Endothelial cell of umbilical vein (primary cell): ENCODE measurements at places on chromosomes 2 and 18. TPM values are rescaled to one million over a fixed set of nuclear protein-coding genes. Genes with fewer than 3 reads are reported as not detected.

DNA sequence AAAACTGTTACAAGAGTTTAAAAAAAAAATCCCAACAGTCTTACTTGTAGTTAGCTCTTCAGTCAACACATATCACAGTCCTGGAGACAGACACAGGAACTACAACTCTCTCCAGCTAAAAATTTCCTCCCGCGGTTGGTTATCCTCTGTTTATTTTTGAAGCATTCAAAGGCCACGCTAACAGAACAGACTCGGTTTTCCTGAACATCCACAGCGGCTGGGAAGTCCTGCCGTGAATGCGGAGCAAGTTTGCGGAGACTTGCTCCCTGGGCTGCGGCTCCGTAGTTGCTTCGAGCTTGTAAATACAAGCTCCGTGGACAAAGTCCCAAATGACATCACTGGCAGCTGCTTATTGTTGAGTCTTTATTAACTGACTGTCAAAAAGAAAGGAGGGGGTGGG is at the start of gene NCKAP5:
TSS of gene NCKAP5 (minus strand) at position 292 of the 400 bp plus-strand sequence. CDS start 50,937 bp downstream, outside the sequence.
- DNase-seq = peak; percentile 61

DNA sequence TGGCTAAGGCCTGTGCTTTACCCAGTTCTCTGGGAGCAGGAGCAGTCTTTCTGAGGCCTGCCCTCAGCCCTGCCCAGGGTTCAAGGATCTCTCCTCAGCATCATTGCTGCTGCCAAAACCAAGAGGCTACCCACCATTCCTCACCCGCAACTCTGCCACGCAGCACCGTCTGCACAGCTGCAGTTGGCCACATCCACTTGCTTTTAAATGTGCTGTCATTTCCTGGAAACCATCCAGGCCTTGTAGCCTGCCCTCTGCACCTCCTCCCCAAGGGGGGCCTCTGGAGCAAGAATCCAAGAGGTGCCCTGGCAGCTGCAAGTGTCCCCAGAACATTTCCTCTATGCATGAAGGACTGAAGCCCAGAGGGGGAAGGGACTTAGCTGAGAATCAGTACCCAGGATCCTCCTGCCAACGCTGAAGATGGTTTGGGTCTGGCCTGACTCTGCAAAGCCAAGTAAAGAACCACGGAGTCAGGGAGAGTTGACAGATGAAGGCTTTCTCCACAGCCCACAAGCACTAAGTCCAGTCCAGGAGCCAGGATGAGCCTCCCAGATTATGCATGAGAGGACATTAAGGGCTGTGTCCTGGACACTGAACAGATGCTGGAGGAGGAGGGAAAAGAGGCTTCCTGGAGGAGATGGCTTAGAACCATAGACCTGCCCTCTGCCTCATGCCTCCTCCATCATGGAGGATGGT is 14.9 kb downstream of the EMX1 start:
- DNase-seq = no peak

- DNase-seq = no peak
These were observed 29.9 kb downstream of the CYP26B1 start for GRCh38 chr2:72117718-72118117.

DNA sequence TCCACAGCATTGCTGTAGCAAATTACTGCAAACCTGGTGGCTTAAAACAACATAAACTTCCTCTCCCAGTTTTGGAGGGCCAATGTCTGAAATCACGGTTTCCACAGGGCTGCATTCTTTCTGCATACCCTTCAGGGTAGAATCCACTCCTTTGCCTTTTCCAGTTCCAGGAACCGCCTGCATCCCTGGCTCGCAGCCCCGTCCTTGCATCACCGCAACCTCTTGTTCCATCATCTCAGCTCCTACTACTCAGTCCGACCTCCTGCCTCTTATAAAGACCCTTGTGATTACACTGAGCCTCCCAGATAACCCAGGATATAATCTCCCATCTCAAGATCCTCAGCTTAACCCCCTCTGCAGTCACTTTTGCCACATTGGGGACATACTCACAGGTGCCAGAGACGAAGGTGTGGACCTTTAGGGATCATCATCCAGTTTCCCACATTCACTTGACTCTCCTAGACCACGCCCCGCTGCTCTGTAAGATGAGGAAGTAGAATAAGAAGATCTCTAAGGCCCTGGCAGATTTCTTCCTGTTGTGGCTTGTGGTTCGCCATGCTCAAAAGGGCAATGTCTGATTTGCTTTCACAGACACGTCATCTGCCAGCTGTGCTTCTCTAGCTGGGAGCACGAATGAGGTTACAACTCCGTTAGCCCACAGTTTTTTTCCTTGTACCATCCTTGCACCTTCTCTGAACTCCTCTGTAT is 103.6 kb upstream of the AGAP1 start:
- DNase-seq = no peak

- no peak for DNase-seq
These were observed 140.6 kb downstream of the CCDC148 start for GRCh38 chr2:158315803-158316414.

GRCh38 chr2:85319796-85320195 is 8.0 kb downstream of the TGOLN2 start:
- DNase-seq = no peak

DNA sequence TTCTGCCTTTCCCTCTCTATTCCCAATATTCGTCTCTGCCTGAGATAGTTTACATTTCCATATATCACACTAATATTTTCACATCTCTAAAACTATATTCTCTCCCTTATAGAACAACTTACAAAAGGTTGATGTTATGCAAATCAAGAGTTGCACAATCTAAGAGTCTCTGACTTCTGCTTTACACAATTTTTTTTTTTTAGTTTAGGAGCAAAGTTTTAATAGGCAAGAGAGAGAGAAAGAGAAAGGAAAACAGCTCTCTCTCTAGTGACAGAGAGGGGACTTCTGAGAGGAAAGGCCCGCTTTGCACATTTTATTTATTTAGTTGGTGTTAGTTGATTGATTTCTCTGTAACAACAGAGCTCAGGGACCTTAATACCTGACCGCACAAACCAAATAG is 380.2 kb downstream of the TXNL1 start:
- DNase-seq = no peak

DNA sequence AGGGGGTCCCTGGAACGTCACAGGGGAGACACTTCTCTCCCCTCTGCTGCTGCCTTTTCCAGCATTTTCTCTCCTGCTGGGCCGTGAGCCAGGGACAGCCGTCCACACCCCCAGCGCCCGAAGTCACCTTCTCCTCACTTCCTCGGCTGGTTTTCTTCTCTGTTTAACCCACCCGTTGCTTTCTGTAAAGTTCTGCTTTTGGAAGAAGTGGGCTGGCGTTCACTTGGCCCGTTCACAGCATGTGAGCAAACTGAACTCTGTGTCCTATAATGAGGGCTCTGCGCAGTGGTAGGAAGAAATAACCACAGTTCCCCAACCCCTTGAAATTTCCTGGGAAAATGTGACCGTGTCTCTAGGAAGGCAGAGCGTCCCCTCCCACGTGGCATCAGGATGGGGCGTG is 187.0 kb upstream of the HDAC4 start:
- DNase-seq = no peak

GRCh38 chr18:25225151-25225550 is 126.8 kb downstream of the ZNF521 start:
- DNase-seq = no peak

GRCh38 chr2:173898996-173899395 is 66.2 kb downstream of the SP3 start:
- no peak for DNase-seq

DNA sequence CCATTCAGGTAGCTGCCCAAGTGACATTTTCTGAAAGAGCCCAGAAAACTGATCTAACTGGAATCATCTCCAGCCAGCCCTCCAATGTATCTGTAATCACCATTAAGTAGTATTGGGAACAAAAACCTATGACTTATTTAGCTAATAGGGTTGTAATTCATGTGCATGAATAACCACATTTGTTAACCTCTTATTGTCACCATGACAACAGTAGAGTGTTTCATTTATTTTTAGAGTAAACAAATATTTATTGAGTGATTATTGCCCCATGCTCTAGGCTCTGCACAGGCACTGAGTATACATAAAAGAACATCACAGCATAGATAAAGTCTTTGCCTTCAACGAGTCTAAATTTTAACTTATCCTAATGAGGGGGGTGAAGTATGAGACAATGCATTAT is 265.4 kb upstream of the UBE2E3 start:
- DNase-seq = no peak

- no peak for DNase-seq
These were observed 117.5 kb upstream of the TEX51 start for GRCh38 chr2:126781206-126781605.

- DNase-seq = no peak
These were observed 104.4 kb downstream of the PLEKHA3 start for GRCh38 chr2:178584666-178585065.

GRCh38 chr18:44761812-44762211 is 81.1 kb downstream of the SETBP1 start:
- no peak for DNase-seq

DNA sequence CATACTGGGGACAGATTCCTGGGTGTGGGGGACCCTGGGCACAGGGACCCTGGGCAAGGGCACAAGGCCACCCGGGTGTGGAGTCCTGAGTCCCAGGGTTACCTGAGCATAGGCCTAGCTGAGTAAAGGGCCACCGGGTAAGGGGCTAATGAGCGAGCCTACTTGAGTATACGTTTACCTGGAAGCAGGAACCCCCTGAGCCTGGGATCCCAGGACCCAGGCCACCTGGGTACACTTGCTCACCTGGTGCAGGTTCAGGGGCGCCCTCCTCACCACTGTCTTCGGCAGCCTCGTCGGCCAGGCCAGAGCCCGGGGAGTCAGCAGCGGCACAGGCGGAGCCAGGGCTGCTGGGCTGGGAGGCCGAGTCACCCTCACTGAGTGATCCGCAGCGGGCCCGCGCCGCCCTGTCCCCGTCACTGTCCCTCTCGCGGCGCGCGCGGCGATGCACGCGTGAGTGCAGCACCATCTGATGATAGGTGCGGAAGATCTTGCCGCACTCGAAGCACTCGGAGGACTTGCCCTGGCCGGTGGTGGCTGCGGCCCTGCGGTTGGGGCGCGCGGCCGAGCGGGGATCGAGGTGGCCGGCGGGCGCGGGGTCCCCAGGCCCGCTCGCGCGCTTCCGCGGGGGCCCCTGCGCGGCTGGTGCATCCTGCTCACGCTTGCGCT is 53.9 kb downstream of the ZNF516 start:
- no peak for DNase-seq

DNA sequence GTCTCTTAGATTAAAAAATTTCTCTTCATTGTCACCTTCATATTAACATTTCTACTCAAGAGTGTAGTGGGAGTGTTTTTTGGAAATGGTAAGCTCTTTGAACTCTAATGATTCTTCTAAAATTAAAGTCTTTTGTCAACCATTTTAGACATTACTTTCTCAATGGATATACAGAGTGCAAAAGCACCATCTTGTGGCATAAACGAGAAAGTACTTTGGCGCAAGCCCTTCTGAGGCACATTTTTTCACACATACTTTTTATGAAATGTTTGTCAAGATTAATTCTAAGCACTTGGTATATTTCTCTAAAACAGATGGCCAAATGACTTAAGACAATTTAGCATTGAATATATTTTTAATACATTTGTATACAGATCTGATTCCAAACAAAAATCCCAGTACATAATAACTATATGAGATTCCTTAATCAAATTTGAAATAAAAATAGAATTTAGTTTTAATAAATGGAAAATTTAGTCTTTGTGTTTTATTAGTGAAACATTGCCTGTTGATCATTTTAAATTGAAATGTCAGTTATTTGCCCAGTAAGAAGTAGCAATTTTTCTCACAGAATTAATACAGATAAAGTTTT is 63.3 kb upstream of the GALNT5 start:
- DNase-seq = peak; percentile 78

GRCh38 chr2:16665748-16666448 is at the start of gene CYRIA:
Gene CYRIA, minus strand, starts transcription at chr2:16665834. Its CDS starts 77,715 bp downstream, at chr2:16588119.
- no peak for DNase-seq

- peak; percentile 35 for DNase-seq
These were observed 957.1 kb upstream of the CHAC2 start for GRCh38 chr2:52810460-52810859.

Gene COL3A1
- 1.3 and 8.7 TPM in 2 replicates for total RNA-seq

Gene SPP2
- total RNA-seq = not detected in 2 replicates

Gene SERPINB3
- total RNA-seq = not detected in 2 replicates

Gene FAM161A
- total RNA-seq = 5.9 and 6.1 TPM in 2 replicates

Gene EFEMP1
- 2,354 and 2,981 TPM in 2 replicates for total RNA-seq

Gene RFTN2
- 8.0 and 9.9 TPM in 2 replicates for total RNA-seq

Gene C2orf72
- 0.11 TPM in 1 of 2 replicates, not detected in the other for total RNA-seq

Gene TACR1
- total RNA-seq = not detected in 2 replicates
